Stimulated activated CD8-positive, alpha-beta memory T cell treated with anti-CD3 and anti-CD28 coated beads, Interleukin-2, amount 100 ng/mL, for 1 hour (primary cell): ENCODE measurements at places on chromosomes 3 and 15.

DNA sequence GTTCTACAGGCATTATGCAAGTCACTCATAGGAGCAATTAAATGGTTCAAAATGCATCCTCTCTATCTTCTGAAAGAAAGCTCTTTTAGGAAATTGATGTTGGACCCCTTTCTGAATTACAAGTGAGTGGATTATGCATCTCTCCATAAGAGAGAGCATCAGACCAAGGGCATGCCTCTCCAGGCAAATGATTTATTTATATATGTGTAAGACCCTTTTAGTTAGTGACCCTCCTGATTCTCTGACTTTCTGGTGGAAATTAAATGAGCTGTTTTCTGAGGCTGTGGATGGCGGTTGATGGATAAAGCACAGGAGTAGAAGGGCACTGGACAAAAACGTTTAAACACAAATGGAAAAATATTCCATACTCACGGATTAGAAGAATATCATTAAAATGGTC is 62.6 kb downstream of the CADPS start:
- DNase-seq, result no peak

GRCh38 chr3:71047616-71048531 is 535.7 kb downstream of the FOXP1 start:
- no peak for DNase-seq

- no peak for DNase-seq
These were observed 25.8 kb downstream of the C3orf33 start for GRCh38 chr3:155780291-155780690.

DNA sequence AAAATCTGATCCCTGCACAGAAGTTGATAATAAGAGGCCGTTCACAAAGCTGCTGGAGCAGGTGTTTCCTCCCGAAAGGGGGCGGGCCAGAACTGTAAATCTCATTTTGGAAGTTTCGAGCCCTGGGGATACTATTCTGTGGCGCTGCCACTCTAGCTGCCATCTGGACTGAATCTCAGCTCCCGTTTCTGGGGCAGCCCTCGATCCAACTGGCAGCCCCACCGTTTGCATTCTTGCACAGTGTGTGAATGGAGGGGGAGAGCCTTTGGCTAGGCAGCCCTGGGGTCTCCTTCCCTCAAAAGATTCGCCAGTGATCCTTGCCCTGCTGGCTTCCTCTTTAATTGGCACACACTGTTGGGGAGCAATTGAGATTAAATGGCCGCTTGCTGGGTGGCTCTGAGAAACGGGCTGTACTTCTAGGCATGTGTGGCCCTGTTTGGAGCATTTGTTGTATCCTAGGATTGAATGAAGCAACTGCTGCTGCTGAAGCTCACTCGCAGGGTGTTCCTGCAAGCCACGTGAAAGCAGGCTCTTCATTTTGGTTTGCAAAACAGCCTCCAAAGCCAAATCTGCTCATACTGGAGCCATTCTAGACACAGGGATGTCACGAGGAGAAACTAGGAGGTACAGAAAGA is 57.2 kb upstream of the TOPAZ1 start:
- DNase-seq, result no peak

DNA sequence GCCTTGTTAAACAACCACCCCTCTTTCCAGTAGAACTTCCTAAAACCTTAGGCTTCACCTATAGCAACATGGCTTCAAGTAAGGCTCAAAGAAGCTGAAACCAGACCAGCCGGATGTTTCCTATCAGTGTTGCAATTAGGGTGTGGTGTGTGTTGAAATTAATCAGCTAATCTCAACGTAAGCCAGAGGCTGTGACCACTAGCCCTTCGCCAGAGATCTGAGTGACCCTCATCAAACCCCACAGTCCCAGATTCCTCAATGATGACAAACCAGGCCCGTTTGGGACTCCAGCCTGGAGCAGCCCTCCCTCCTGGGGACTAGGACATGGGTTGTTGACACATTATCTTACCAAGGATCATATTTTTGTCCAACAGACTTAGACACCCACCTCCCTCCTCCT is 27.3 kb downstream of the CYP11A1 start:
- no peak for DNase-seq

DNA sequence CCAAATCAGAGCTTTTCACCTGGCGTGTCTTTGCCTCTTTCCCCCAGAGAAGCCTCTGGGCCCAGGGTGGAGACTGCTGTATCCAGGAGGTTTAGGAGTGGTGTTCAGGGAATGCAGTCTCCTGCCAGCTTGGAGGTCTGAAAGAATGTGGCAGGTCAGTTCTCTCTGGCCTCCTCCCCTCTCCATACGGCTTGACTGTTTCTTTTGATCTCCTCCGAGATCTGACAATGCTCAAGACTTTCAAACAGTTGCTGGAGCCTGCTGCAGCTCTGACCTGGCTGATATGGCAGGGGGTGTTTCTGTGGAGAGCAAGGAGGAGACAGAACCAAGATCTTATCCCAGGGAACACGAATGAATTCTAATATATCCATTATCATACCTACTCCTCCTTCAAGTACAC is 24.7 kb upstream of the TM4SF4 start:
- no peak for DNase-seq

GRCh38 chr3:148582126-148582525 is 115.6 kb upstream of the AGTR1 start:
- no peak for DNase-seq

DNA sequence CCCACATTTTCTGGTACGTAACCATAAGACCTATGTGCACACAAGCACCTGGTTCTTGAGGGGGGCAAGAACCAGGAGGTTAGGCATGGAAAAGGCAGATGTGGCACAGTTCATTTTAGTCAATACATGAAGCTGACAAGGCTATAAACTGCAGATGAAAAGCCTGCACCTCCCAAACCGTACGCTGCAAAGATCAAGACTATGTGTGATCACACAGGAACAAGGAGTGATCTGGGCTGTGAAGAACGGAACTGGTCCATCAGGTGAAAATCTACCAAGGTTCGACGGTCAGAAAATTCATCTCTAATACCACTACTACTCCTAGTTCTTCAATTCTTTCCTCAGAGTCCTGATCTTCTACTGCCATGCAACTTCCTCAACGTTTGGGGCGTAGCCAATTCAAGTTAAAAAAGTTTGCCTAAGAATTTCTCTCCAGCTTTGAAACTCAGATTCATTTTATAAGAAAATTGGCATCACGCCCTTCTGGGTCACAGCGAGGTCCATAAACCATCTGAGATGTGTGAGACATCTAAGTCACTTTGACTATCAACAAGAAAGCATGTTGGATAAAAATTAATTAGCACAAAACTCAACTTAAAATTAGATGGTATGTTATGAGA is 41.9 kb downstream of the PLD1 start:
- DNase-seq, result no peak

- DNase-seq, result no peak
These were observed 1047.2 kb downstream of the ROBO2 start for GRCh38 chr3:78087134-78087533.

DNA sequence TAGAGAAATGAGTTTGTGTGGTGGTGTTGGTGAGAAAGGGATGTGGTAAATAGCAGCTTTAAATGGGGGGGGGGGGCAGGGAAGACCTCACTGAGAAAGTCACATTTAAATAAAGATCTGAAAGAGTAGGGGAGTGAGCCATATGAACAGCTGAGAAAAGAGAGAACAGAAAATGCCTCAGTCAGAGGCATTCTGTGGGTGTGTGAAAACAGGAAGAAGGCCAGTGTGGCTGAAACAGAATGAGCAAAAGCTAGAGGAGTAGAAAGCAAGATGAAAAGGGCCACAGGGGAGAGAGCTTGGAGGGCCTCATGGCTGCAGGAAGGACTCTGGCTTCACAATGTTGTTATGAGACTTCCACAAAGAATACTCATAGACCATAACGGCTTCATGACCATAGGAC is 783.3 kb downstream of the ZPLD1 start:
- DNase-seq, result no peak

GRCh38 chr15:48325400-48325799 is 5.8 kb upstream of the DUT start:
- no peak for DNase-seq

GRCh38 chr3:141105828-141106628 is 54.9 kb downstream of the SPSB4 start:
- peak; percentile 17 for DNase-seq

DNA sequence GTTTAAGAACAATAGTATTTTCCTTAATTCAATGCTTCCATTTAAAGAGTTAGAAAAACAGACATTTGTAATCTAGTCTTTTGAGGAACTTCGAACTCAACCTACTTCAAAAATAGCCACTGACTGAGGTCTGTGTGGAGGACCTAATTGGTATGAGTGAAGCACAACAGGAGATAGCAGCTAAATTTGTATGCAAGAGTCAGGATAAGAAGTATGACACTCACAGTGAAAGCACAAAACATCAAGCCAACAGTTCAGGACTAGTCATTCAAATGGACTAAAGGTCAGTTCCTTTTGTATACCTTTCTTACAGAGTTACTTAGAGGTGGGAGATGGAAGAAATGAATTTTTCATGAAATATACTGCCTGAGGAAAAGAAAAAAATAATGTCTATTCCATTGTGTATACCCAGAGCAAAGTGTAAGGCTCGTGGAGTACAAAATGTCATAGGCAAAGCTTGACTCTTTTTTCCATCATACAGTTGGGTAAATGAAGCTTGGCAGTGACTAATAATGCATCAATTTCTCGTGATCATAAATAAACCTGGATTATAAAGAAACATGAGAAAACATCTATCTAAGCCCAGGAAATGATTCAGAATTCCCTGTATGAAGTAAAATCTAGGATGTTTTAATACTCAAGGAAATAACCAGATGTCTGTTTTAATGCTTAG is 1005.2 kb upstream of the CADM2 start:
- no peak for DNase-seq

DNA sequence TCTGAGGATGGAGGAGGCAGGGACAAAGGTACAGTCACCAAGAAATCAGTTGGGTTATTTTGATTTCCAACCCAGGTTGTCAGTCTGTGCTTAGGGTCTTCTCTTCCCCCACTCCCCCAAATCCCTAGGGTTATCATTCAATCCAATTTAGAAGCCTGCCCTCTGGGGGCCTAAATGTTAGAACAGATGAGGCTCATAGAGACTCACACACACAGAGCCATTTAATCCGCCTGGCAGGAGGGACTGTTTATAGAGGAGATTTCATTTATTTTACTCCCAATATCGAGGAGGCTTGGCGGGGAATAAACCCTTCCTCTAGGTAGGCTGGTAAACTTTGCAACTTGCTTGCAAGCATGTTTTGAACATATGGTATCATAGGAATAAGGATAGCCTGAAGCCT is 52.8 kb downstream of the RHCG start:
- no peak for DNase-seq

DNA sequence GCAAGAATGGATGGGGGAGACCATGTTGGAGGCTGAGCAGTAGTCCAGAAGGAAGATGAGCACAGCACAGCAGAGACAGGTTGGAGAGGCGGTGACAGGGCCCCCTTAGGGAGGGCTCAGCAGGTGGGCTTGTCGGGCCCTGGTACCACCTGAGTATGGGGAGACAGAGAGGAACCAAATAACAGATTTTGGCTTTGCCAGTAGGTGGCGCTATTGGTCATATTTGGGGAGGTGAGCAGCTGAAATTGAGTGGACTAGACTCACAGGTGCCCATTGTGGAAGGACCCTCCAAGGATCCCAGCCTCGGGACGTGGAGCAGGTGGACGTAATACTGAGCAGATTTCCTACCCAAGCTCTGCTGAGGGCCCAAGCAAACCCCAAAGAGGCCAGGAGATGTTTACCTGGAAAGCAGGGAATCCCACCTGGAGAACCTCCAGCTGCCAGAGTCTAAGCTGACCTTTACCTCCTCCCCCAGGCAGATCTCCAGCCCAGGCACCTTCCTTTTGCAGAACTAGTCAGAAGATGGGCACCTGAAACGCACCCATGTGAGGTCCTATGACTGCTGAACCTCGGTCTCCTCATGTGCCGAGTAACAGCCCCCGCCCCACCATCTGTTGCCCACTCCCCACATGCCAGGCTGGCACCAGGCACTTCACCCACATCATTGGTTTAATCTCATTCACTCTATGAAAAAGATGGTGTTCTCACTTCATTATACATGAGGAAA is 24.6 kb upstream of the CORO2B start:
- DNase-seq, result no peak

DNA sequence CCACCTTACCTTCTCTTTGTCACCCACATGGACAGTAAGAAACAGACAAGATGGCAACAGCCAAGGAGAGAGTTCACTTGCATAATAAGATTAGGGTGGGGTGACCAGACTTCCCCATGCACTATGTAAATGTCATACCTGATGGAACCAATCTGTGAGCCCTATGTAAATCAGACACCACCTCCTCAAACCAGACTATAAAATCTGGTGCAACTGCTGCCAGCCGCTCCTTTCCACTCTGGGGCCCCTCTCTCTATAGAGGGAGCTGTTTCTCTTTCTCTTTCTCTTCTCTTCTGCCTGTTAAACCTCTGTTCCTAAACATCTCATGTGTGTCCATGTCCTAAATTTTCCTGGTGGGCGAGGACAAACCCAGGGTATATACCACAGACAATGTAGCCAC is 405.5 kb upstream of the CNTN4 start:
- no peak for DNase-seq

DNA sequence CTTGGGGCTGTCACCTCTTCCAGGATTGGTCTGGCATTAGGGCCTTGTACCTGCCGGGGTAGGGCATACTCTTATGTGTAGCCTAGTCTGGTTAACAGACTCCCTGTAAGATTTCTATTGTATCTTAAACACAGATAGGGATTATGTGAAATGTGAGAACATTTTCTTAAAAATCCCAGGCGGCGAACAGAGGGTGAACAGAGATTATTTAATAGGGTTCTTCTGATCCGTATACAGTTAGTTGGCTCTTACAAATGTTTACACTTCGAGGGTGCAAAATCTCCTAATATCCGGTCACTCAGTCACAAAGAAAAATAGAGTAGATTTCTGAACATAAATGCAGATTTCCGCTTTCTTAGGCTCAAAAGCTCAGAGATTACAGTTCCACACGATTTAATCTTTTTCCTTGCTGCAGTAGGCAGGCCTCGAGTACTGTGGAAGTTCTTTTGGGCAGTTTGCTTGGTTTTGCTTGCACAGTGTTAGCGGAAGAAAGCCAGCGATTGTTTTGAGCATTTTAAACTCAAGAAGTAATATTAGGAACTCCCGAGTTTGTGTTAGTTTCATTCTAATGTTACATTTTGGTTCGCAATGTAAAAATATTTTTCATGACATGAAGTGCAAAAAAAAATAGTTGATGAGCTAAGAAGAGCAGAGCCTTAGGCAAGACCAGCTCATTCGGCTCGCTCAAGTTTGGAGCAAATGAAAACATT is 993 bp downstream of the PLCL2 start:
- no peak for DNase-seq

DNA sequence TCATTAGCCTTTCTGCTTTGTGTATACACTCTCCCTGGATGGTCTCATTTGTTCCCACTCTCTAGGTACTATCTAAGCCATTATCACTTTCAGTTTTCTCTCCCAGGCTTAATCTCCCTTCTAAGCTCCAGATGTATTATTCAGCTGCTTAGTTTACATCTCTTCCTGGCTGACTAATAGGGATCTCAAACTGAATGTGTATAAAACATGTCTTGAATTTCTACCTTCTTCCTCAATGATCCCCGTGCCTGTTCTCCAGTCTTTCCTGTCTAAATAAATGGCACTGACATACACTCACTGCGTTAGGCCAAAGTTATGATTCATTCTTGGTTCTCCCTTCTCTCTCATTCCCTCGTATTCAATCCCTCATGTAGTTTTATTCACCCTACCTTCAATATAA is 127.3 kb downstream of the NR2F2 start:
- DNase-seq, result no peak
